ENCODE measurements at places on chromosomes 12 and 14.

DNA sequence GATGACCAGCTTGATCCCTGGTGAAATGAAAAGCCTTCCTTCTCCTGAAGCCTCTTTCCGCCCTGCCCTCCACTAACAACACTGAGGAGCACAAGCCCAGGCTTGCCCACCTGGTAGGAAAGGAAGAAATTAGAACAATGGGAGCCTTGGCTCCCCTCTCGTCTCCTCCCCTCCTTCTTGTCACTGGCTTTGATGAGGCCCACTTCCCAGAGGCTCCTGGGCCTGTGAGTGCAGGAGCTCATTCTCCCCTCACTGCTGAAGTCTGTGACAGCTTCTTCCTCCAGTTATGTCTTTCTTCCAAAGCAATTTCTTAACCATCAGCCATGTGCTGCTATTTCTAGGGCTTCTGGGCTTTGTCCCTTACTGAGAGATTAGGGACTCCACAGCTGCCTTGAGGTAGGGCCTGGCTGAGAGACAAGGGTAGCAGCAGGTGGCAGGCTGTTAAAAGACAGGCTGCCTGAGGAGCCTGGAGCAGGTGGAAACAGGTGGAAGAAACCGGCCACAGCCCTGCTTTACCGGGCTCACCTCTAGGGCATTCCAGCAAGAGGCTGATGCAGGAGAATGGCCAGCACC, 53.6 kb upstream of the SRSF5 start:
- peak; percentile 94 for DNase-seq

DNA sequence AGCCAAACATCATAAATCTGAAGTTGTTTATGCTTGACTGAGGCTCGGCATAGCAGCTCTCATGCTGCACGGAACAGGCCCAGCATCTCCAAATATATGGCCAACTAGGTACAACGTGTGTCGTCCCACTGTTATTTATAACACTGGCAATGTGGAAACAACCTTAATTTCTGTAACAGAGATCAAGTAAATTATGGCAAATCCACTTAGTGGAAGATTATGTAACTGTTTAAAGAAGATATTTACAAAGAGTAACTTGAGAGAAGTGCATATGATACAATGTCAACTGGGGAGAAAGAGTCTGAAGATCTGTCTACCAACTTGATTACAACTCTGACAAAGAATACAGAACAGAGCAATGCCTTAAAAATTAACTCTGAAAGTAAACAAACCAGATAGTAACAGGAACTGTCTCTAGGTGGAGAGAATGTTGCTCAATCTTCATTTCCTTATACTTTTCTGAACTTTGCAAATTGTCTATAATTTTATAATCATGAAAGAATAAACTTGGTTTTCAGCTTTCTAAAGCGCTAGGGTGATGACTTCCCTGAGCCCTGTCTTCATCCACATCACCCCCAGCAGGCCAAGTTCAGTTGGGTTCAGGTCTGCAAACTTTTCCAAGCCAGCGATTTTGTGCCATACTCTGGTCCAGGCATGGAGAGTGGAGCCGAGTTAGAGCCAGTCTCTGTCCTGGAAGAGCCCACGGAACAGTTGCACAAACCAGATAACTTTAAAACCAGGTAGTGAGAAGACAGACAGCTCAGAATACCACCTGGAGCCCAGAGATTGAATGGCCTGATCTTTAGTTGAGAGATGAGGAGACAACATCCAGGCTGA, 44.3 kb upstream of the BDKRB2 start:
- no peak for DNase-seq

DNA sequence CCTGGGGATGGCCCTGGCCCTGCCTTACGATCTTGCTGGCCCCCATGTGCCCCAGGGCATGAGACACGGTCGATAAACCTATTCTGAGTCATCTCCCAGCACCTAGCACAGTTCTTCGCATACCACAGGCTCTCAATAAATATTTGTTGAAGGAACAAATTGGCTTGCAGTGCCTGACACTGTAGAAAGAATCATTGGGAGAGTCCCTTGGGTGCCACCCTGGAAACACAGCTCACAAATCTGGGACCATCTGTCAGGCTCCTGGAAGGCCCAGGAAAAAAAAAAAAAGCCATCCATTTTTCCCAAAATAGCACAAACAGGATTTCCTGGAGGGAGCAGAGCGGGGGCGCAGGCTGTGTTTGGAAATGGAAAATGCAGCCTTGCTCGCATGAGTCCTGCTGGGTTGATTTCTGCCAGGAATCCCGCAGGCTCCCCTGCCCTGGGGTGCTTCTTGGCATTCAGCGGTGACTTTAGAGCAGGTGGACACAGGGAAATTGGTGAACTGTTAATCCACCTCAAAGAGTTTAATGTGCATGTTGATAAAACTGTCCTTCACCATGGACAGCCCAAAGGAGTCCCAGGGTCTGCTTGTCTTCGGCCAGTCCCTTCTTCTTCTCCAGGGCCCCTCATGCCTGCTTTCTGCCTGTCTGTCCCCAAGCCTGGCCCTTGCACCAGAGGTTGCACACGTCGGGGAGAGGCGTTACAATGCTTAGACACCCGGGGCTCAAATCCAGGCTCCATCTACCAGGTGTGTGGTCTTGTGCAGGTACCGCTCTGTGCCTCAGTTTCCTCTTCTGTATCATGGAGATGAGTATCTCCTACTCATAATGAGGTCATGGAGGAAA, 106.1 kb upstream of the RFLNA start:
- peak; percentile 30 for DNase-seq

GRCh38 chr12:105613887-105614286, 283.4 kb downstream of the C12orf75 start:
- no peak for DNase-seq

DNA sequence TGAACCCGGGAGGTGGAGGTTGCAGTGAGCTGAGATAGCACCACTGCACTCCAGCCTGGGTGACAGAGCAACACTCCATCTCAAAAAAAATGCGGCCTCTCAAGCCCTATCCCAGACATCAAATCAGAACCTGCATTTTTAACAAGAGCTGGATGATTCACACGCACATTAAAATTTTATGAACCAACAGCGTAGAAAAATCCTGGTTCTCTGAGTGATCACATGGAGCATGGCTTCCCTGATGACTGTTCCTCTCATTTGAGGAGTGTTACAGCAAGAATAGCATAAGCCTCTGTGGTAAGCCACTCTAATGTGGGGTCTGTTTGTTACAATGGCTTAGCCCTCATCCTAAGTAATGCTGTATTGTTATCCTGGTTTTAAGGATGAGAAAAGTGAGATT, 163.6 kb downstream of the BRMS1L start:
- no peak for DNase-seq

- peak; percentile 95 for DNase-seq
These were observed 179.6 kb upstream of the LMO3 start for GRCh38 chr12:16785524-16785923.

Data from NCI-H524 treated with DMSO at 0.1 percent for 48 hours (cell line).